Karpas-422 (cell line): ENCODE measurements at places on chromosomes 5 and 9.

GRCh38 chr5:131381777-131382176 is 117.9 kb downstream of the CDC42SE2 start:
- no peaks in the 10 kb centered on the region for H3K27me3 ChIP-seq
- peak overlapping the region; percentile 41 for H3K27ac ChIP-seq
- H3K4me3 ChIP-seq, result no peak overlapping the region
- peaks cover 20% of the 10 kb centered on the region; the same call in 1 of the 2 replicates for H3K36me3 ChIP-seq
- DNase-seq, result no peak

GRCh38 chr9:122468735-122469134 is 9.0 kb downstream of the OR1J1 start:
- no peaks in the 10 kb centered on the region for H3K27me3 ChIP-seq
- no peak for DNase-seq
- no peaks in the 10 kb centered on the region for H3K36me3 ChIP-seq
- H3K4me3 ChIP-seq, result no peak overlapping the region
- H3K27ac ChIP-seq, result no peak overlapping the region

DNA sequence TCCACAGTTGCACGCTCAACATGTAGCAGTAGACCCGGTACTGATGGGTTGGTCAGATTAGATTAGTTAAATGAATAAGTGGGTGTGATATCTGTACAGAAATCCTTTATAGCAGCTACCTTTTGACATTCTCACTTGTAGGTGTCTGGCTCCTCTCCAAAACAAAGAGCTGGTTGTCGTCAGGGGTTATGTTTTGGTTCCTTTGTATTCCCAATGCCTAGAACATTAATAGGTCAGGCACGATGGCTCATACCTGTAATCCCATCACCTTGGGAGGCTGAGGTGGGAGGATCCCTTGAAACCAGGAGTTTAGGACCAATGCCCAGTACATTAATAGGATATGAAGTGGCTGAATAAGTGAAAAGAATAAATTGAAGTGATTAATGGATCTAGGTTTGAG is 182.1 kb downstream of the SNCAIP start:
- H3K36me3 ChIP-seq, result no peaks in the 10 kb centered on the region
- no peak overlapping the region for H3K27ac ChIP-seq
- no peak for DNase-seq
- H3K27me3 ChIP-seq, result no peaks in the 10 kb centered on the region
- no peaks in the 10 kb centered on the region for H3K4me1 ChIP-seq

DNA sequence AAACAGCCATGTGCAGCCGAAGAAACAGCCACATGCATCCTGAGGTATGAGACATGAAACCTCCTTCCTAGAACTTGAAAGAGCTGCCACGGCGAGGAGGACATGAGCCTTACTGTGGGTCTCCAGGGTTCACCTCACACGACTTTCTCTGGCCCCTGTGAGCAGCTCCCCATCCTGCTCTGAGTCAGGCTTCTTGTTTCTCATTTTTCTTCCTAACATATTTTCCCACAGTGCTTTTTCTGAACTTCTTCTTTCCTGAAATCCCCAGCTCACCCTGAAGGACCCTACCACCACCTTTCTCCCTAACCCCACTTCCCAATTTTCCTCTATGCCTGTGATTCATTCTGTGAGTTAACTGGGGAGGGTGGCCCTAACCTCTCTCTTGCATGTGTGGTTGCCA is 33.7 kb upstream of the ADRB2 start:
- no peak overlapping the region for H3K27ac ChIP-seq
- H3K27me3 ChIP-seq, result no peaks in the 10 kb centered on the region
- no peak for DNase-seq
- peaks cover 41% of the 10 kb centered on the region for H3K4me1 ChIP-seq
- no peak overlapping the region for H3K4me3 ChIP-seq
- no peaks in the 10 kb centered on the region for H3K36me3 ChIP-seq

DNA sequence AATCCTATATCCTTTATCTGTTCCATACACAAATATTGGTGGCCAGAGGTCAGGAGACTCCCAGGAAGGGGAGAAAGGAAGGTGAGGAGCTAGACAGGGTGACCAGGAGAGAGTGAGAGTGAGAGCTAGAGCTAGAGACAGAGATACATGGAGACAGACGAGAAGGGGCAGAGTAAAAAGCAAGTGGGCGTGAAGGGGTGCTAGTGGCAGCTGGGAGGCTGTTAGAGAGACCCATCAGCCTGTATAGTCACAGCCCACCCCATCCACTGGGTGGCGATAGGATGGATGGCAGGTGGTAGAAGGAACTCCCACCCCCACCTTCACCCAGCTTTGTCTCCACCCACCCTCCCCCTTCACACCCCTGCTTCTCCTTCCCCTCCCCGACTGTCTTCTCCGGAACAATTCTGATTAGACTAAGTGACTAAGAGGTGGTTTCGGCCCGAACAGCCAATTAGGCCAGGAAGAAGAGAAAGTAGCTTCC is 32.8 kb downstream of the PCDH1 start:
- DNase-seq, result peak; percentile 76
- no peak overlapping the region for H3K4me3 ChIP-seq
- no peak overlapping the region for H3K27ac ChIP-seq

DNA sequence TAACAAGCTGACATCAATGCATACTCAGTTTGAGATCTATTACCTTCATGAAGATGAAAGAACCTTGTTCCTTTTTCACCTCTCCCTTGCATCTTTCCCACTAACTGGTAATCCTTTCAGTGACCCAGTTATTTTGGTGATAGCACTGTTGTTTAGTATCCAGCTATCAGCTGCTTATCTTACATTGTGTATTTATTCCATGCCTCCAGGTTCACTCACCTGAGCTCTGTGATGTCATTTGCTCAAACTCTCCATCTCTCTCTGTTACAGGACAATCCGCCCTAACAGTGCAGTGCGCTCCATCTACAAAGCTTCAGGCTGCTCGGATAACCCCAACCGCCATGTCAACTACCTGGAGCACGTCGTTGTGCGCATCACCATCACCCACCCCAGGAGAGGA is 235.5 kb downstream of the RFK start:
- H3K4me1 ChIP-seq, result no peaks in the 10 kb centered on the region
- H3K4me3 ChIP-seq, result no peak overlapping the region
- H3K27ac ChIP-seq, result no peak overlapping the region
- no peaks in the 10 kb centered on the region for H3K36me3 ChIP-seq
- DNase-seq, result no peak

DNA sequence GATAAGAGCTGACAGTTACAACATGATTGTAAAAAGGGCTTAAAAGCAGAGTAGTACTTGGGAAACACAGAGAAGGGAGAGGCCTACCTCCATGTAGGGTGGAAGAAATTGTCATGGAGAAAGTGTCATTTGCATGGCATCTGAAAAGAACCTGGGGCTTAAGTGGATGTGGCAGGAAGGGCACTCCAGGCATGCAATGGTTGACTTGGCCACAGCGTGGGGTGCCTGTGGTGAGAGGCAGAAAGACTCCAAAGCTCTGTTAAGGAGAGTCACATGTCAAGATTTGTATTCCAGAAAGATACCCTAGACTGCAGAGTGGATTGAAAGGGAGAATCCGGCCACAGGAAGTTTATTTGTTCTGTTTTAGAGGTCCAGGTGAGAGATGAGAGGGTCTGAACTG is 2.4 kb downstream of the POLR3G start:
- DNase-seq, result no peak
- H3K4me1 ChIP-seq, result peaks cover 37% of the 10 kb centered on the region
- H3K27me3 ChIP-seq, result no peaks in the 10 kb centered on the region
- no peak overlapping the region for H3K27ac ChIP-seq
- H3K36me3 ChIP-seq, result peaks cover 24% of the 10 kb centered on the region

DNA sequence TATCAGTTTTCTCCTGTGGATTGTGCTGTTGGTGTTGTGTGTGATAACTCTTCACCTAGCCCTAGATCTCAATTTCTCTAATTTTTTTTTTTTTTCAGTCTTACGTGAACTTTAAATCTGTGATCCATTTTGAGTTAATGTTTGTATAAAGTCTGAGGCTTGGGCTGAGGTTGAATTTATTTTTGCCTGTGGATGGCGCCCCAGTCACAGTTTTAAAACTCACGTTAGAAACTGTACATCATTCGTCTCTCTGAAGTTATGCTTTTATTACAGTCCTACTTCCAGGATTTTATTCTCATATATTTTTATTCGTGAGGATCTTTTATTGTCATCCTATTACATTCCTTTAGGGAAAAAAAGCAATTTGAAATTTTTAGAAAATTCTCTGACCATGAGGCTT is 103.1 kb downstream of the EHMT1 start:
- DNase-seq, result no peak
- no peaks in the 10 kb centered on the region for H3K4me1 ChIP-seq
- H3K4me3 ChIP-seq, result no peak overlapping the region
- peaks cover 45% of the 10 kb centered on the region for H3K36me3 ChIP-seq
- no peaks in the 10 kb centered on the region for H3K27me3 ChIP-seq

DNA sequence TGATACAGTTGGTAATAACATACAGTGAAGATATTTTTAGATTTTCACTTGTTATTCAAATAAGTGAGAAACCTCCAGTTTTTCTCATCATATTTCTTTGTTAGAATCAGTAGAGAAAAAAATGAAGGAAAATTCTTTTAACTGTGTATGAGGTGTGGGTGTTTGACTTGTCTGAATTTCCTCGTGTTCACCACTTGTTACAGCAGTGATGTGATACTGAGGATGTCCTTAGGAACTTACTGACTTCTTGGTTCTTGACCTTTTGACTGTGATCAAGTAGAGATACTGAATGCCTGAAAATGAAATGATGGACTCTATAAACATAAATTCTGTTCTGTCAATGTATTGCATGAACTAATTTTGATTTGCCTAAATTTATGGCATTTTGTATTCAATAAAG is 10.7 kb downstream of the PBX3 start:
- H3K36me3 ChIP-seq, result no peaks in the 10 kb centered on the region
- H3K4me1 ChIP-seq, result peaks cover 28% of the 10 kb centered on the region
- no peak overlapping the region for H3K27ac ChIP-seq
- H3K4me3 ChIP-seq, result no peak overlapping the region
- no peaks in the 10 kb centered on the region for H3K27me3 ChIP-seq

DNA sequence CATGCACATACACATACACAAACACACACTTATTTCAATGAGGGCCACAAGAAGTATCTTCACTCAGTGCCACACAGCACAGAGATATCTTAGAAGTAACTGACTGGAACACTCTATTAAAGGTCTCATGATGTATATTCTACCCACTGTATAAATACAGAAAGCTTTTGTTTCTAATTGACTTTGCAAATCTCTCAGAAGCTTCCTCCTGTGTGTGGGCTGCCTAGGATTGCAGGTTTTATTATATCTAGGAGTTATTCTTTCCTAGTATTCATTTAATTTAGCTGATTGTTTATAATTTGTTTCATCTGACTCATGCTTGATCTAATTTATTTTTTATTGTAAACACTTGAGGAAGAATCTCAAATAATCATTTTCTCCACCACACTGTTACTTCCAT is 262.4 kb upstream of the ACTBL2 start:
- H3K36me3 ChIP-seq, result no peaks in the 10 kb centered on the region
- H3K4me3 ChIP-seq, result no peak overlapping the region
- H3K4me1 ChIP-seq, result no peaks in the 10 kb centered on the region
- no peaks in the 10 kb centered on the region for H3K27me3 ChIP-seq

DNA sequence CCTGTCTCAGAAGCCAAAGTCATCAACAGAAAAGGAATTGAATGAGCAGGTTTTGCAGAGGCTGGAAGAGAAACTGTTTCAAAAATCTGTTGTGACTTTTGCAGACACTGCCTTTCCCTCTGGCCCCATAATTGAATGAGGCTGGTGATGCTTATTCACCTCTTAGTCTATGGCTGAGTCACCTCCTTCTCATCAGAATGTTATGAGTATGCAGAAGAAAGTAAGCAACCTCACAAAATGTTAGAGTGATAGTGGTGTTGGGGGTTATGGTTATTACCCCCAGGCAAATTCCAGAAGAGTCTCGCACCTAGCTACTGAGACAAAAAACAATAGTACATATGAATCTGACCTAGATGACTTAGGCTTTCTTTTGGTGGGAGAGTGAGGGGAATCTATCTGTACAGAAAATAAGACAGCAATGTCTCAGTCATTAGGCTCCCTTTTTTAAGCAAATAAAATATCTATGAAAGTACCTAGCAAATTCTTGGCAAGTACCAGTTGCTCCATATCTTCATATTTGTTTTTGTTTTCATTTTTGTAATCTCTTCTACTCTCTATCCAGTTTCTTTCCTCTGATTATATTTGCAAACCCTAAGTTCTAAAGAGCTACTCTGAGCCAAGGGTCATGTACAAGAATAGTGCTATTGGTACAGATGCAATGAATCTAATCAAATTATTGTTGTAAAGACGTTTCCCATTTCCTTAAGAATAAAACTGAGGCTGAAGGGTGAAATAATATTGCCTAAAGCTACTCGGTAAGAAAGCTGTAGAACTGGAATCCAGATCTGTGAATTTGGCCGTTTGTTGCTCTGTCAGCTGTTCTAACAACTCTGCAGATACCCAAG is 498.1 kb upstream of the TNC start:
- H3K4me1 ChIP-seq, result no peaks in the 10 kb centered on the region
- no peak overlapping the region for H3K4me3 ChIP-seq
- DNase-seq, result no peak
- H3K27ac ChIP-seq, result no peak overlapping the region
- H3K36me3 ChIP-seq, result no peaks in the 10 kb centered on the region
- no peaks in the 10 kb centered on the region for H3K27me3 ChIP-seq

GRCh38 chr9:101440714-101441230 is 5.2 kb upstream of the ALDOB start:
- H3K27ac ChIP-seq, result no peak overlapping the region
- H3K4me3 ChIP-seq, result no peak overlapping the region
- H3K27me3 ChIP-seq, result no peaks in the 10 kb centered on the region
- no peaks in the 10 kb centered on the region for H3K36me3 ChIP-seq
- DNase-seq, result no peak

DNA sequence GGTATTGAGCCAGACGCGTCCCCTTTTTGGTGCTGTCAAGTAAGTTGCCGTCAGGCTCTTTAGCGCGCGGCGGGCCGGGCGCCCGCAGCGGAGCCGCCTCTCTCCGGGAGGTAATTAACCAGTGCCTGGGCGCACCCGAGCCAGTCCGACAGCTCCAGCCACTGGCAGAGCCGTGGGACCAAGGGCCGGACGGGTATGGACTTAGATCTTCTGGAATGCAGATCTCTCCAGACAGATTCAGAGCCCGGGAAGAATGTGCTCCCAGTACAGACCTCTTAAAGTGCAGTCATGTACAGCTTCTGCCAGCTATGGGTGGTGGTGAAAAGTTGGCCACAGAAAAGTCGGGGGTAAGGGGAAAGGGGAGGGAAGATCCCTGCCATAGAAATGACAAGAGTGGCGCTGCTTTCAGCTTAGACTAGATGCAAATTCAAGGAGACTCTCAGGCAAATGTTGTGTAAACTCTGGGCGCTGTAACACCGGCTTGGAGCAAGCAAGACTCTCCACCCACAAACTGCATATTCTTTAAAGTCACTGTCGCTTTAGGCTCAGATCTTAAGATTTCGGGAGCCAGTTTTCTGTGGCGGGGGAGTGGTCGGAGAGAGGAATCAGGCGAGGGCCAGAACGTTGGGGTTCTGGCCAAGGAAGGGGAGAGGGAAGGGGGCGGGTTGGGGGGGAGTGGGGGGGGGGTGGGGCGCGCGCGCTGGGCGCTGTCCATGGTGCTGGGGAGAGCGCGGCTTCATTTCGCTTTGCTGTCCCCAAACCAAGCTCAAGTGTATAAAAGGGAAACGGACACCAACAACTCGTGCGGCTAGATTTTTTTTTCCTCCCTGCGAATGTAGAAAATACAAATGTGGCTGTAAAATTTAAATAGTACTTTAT is 29.2 kb downstream of the NR2F1 start:
- no peak for DNase-seq
- no peak overlapping the region for H3K27ac ChIP-seq
- H3K36me3 ChIP-seq, result no peaks in the 10 kb centered on the region
- H3K4me1 ChIP-seq, result peaks cover 5% of the 10 kb centered on the region
- H3K4me3 ChIP-seq, result no peak overlapping the region; the same call in 1 of the 2 replicates

- H3K36me3 ChIP-seq, result no peaks in the 10 kb centered on the region
- no peak overlapping the region for H3K27ac ChIP-seq
- H3K4me3 ChIP-seq, result no peak overlapping the region
- no peaks in the 10 kb centered on the region for H3K4me1 ChIP-seq
- H3K27me3 ChIP-seq, result no peaks in the 10 kb centered on the region
Observed at GRCh38 chr5:2724831-2725230, 26.6 kb downstream of the IRX2 start.
